NCI-H524 (cell line): ENCODE measurements at places on chromosomes 12 and 14.
A peak's percentile ranks its signal among the peaks of the same experiment; 100 is the strongest.

- no peak for DNase-seq
These were observed 90.5 kb downstream of the DDX51 start for GRCh38 chr12:132053338-132054330.

DNA sequence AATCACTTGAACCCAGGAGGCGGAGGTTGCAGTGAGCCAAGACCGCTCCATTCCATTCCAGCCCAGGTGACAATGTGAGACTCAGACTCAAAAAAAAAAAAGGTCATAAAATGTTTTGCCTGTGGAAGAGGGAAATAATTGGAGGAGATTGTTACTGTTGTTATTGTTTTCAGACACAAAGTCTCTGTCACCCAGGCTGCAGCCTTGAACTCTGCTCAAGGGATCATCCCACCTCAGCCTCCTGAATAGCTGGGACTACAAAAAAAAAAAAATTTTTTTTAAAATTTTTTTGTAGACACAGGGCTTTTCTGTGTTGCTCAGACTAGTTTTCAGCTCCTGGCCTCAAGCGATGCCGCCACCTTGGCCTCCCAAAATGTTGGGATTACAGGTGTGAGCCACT lies 33.9 kb downstream of the ARID2 start:
- DNase-seq: no peak

GRCh38 chr12:117892441-117892840 lies 76.3 kb downstream of the KSR2 start:
- DNase-seq: no peak

- peak; percentile 31 for DNase-seq
These were observed at the start of gene HDAC7 for GRCh38 chr12:47819896-47820630. Gene HDAC7, minus strand, starts transcription at chr12:47819903. Its CDS starts 118 bp downstream, at chr12:47819785.

DNA sequence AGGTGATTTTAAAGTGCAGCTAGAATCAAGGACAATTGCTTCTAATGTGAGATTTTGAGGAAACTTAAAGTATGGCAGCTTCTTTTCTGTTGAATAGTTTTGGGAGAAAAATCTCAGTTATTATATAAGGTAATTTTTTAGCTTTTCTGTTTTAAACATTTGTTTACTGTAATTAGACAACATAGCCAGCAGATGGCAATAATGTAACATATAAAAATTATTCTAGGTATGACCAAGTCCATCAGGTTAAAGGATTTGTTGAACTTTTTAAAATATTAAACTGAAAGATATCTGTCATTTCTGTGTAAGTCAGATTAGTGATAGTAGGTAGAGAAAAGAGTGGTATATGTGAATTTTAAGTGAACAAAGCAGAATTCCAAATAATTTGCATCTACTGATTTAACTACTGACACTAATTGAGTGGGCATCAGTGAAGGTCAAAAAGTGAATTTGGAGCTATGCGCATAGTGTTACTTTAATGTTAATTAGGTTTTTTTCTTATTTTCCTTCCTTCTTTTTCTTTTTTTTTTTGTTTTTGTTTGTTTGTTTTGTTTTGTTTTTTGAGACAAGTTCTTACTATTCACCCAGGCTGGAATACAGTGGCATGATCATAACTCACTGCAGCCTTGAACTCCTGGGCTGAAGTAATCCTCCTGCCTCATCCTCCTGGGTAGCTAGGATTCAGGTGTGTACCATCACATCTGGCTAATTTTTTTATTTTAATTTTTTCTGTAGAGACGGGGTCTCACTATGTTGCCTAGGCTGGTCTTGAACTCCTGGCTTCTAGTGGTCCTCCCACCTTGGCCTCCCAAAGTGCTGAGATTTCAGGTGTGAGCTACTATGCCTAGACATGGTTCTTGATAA lies 18.6 kb downstream of the PRORP start:
- no peak for DNase-seq

- DNase-seq: no peak
These were observed 90.5 kb downstream of the RFLNA start for GRCh38 chr12:124385219-124385969.

GRCh38 chr14:98909251-98909944 lies 362.6 kb downstream of the BCL11B start:
- no peak for DNase-seq

DNA sequence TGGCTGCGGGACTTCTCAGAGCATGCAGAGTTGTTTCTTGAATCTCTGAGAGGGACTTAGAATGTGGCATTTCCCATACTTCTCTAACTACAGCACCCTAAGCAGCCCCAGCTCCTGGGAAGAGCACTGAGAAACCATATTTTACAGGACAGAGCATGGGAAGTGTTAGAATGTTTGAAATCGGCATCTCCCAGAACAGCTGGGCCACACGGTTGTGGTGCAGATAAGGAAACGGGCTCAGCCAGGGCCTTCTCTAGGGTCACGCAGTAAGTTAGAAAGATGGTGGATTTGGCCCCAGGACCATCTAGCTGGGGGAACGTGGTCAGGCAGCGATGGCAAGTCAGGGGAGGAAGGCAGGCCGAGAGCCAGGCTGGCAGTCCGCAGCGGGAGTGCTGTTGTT lies 10.5 kb upstream of the HHIPL1 start:
- no peak for DNase-seq

GRCh38 chr14:38363217-38363616 lies 107.3 kb upstream of the CLEC14A start:
- no peak for DNase-seq

DNA sequence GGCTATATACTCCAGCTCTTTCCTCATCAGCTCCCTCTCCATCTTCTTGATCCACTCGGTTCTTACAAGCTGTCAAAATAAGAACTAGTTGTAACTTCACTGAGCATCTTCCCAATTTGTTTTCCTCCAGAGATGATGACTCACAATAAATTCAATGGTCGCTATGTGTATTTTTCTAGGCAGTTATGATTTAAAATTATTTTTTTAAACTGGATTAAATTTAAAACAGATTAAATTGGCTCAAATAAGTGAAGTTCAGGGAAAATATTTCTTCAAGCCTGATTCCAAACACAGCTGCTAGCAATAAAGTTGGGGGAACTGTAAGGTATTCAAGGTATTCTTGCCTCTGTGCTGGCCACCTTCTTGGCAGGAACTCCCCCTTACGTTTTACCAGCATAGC lies 717.7 kb upstream of the USP15 start:
- no peak for DNase-seq

GRCh38 chr12:101042211-101042610 lies 167.8 kb downstream of the SLC5A8 start:
- no peak for DNase-seq

DNA sequence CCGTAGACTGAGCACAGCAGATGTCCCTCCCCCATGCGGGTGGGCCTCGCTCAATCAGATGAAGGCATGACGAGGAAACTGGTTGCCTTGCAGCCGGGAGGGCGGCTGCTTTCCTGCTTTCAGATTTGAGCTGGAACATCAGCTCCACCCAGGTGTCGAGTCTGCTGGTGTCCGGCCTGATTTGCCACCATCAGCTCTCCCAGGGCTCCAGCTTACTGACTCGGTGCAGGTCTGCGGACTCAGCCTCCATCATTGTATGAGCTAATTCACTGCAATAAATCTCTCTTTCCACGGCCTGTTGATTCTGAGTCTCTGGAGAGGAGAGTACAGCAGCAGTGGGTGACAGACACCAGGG lies 156.2 kb downstream of the KIF26A start:
- DNase-seq: no peak

- DNase-seq: no peak
These were observed 15.8 kb upstream of the OAS2 start for GRCh38 chr12:112962561-112962960.

- DNase-seq: no peak
These were observed 53.8 kb downstream of the CAND1 start for GRCh38 chr12:67323007-67323406.

GRCh38 chr12:50032515-50032853 lies 7.2 kb upstream of the RACGAP1 start:
- no peak for DNase-seq

GRCh38 chr12:106508966-106509365 lies 73.8 kb upstream of the RFX4 start:
- DNase-seq: no peak

- no peak for DNase-seq
These were observed 14.7 kb downstream of the SERPINA1 start for GRCh38 chr14:94373708-94374107.

- no peak for DNase-seq
These were observed 12.2 kb upstream of the ITPR2 start for GRCh38 chr12:26845057-26845666.

DNA sequence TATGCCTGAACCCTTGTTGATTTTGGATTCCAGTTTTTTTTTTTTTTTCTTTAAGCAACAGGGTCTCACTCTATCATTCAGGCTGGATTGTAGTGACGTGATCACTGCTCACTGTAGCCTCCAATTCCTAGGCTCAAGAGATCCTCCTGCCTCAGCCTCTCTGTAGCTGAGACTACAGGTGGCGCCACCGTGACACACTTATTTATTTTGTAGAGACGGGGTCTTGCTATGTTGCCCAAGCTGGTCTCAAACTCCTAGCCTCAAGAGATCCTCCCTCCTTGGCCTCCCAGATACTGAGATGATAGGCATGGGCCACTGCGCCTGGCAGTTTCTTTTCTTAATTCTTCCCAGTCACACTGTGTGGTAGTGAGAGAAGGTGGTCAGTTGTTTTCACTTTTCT lies 25.2 kb downstream of the ACADS start:
- DNase-seq: no peak

- DNase-seq: peak; percentile 47
These were observed 38.7 kb upstream of the CRY1 start for GRCh38 chr12:107131832-107132616.

- DNase-seq: no peak
These were observed at the start of gene RAB35 for GRCh38 chr12:120116441-120116791. Gene RAB35, minus strand, starts transcription at chr12:120116753. Its CDS starts 103 bp downstream, at chr12:120116650.

DNA sequence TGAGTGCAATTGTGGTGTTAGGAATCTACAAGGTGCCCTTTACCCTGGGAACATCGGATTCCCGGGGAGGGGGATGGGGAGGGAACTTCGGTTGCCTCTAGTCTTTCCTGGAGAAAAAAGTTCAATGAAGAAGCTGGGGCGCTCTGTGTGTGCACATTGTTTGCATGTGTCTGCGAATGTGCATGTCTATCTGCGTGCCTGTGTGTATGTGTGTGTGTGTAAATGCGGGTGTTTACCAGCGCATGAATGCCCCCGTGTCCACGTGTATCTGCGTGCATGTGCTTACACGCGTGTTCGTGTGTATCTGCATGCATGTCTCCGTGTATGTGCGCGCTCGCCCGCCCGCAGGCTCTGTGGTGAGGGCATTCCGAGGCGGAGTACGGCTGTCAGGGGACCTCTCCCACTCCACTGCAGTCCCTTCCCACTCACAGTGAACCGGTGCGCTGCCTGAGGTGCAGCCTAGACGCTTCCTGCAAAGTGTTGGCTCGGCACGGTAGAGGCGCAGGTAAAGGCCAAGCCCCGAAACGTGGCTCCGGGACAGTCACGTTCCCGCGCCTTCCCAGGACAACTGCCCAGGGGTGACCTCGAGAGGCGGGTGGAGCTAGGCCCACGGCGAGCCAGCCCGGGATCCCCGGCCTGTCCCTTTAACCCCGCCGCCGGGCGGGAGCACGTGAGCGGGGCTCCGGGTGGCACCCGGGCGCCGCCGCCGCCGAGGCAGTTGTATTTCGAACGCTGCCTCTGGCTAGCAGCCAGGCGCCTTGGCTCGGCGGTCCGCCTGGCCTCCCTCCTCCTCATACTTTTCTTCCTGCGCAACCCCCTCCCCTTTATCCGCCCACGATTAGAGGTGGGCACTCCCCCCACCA lies 539 bp upstream of the HMGA2 start:
- DNase-seq: peak; percentile 70

- no peak for DNase-seq
These were observed 8.8 kb downstream of the LPCAT3 start for GRCh38 chr12:7009512-7009911.

DNA sequence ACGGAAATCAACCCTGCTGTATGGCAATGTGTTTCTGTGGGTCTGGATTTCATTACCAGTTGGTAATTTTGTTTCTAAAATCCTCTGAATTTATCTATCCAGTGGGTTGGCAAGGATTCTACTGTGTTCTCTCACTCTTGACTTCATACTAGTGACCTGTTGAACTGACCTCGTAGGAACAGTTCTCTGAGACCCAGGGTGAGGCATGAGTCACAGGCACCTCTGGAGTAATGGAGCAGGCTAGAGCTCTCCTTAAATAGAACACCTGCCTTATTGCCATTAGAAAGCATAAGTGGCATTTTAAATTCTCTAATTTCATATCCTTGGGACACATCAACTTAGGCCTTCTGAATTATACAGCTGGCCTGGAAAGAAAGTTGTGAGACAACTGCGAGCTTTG lies 258.3 kb upstream of the NAV3 start:
- DNase-seq: no peak

DNA sequence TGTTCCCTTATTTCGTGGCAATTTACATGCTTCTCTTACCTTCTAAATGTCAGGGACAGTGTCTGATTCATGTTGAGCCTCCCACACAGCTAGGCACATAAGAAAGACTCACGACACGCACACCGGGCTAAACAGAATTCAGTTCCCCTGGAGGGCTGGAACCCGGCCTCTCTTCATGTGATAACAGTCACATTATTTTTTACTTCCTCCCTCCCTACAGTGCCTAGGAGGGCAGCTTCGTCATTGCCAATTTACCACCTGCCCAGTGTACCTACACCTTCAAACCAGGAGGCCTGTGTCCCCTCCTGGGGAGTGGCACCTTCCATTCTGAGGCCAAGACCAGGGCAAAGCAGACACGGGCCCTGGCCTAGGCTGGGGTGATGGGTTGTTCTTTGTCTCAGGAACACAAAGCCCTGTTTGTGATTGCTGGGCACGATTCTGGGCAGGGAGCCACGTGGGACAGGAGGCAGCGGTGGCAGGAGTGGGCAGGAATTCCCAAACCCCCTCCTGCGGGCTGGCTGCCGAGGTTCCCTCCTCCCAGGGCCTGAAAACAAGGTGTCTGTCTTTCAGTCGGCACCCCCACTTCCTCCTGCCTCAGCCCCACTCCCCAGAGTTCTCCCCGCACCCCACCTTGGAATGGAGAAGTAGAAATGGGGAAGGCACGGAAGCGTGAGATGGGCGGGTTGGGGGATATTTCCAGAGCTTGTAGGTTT lies 6.8 kb upstream of the RASAL1 start:
- DNase-seq: no peak

- peak; percentile 34 for DNase-seq
These were observed 2.5 kb upstream of the TEP1 start for GRCh38 chr14:20415782-20416206.

GRCh38 chr14:82719617-82720016 lies 1186.0 kb upstream of the SEL1L start:
- no peak for DNase-seq

DNA sequence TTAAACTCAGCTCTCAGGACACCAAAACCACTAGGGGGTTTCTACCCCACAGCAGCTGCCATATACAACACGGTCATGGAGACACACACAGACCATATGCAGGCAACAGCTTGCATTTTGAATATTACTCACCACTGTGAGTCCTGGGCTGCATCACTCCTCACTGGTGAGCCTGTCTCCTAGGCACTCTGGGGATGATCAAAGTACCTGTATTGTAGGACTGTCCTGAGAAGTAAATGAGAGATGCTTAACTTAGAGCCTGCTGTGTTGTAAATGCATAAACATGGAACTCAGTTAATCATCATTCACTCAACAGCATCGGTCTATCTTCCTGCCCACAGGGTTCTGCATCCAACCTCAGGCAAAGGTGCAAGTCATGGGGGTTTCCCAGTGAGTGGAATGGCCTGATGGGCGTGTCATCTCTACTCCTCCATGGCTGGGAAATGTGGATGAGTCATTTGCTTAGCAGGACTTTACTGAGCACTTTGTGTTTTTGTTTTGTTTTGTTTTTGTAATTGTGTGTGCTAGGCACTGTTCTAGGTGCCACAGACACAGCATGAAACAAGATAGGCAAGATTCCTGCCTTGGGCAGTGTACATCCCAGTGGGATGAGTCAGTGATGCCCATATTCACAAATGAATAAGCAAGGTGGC lies 1141.2 kb upstream of the TMEM132C start:
- peak; percentile 11 for DNase-seq

GRCh38 chr12:18430425-18431048 lies 169.2 kb downstream of the PIK3C2G start:
- DNase-seq: peak; percentile 17

GRCh38 chr12:4346931-4347330 lies 25.9 kb downstream of the TIGAR start:
- no peak for DNase-seq
